Activated naive CD4-positive, alpha-beta T cell treated with Interleukin-2 at 50 U/mL for 16 hours (primary cell): ENCODE measurements at places on chromosomes 1 and 21.
A peak's percentile ranks its signal among the peaks of the same experiment; 100 is the strongest.

DNA sequence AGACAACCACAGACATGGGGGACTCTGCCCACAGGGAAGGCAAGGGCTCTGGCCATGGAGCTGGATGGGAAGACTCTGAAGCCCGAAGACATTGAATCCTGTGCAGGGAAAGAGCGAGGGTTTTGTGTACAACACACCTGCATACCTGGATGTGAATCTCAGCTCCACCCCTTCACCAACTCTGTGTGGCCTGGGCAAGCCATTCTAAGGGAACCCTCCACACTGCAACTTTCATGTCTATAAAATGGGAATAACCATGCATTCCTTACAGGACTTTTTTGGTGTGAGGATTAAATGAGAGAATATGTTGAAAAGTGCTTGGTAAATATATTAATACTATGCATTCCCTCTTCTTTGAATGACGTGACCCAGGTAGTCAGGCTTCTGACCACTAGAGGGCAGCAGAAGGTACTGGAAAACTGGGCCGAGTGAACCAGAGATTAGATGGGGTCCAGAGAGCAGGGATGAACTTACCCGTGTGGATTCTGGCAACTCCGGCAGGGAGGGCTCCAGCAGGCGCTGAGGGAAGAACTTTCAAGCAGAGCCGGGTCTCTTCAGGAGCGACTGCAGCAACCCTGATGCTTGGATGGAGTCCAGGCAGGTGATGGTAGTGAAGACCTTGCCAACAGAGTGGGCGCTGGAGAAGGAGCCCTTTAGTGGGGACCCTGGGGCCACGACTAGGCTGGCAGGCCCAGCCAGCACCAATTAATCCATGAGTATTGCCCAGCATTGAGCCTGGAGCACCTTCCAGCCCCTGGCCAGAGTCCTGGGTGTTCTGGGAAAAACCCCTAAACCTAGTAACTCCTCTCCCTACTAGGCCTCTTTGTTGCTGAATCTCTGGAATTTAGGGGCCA is 834 bp upstream of the ELF3 start:
- peak; percentile 59 for DNase-seq

DNA sequence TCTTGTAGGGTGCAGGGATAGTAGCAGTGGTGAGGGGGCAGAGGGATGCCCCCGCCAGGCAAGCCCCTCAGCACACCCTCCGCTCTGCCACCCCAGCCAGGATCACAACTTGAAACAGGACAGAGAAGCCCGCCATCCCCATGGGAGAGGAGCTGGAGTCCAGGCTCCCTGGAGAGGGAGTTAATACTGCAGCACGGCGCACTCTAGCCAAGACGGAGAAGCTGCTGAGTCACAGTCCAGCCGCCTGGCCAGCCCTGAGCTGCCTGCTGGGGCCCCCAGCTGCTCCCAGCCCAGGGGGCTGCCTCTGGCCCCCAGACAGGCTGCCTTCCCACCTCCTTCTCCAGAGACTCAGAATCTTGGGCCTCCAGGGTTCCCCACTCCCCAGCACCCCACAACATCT is 87.2 kb downstream of the SYT2 start:
- no peak for DNase-seq

DNA sequence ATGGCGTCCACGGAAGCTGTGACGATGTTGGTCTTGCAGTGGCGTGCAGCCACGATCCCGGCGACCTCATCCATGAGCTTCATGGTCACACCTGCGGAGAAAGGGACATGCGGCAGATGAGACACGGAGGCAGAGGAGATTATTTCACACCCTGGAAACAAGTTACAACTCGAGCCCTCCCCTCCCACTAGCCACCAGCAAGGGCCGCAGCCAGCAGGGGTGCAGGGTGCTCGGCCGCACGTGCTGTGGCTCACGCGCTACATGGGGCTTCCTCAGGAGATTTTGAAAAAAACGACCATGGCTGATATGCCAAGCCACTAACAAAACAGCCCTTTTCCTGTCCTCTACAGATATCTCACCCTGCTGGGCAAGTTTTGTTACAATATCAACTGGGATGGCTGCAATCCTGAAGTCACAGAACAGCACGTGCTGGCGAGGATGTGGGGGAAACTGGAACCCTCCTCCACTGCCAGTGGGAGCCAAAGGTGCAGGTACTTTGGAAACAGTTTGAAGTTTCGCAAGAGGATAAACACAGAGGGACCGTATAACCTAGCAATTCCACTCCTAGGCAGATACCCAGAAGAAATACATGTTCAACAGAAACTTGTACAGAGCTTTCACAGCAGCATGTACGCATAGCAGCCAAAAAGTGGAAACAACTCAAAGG is 34.1 kb upstream of the GPR153 start:
- no peak for DNase-seq

DNA sequence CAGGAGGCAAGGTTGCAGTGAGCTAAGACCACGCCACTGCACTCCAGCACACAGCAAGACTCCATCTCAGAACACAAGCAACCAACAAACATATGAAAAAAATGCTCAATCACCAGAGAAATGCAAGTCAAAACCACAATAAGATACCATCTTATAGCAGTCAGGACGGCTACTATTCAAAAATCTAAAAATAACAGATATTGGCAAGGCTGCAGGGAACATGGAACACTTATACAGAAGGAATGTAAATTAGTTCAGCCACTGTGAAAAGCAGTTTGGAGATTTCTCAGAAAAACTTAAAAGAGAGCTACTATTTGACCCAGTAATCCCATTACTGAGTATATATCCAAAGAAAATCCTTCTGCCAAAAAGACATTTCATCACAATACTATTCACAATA is 27.6 kb upstream of the POGK start:
- DNase-seq = no peak

DNA sequence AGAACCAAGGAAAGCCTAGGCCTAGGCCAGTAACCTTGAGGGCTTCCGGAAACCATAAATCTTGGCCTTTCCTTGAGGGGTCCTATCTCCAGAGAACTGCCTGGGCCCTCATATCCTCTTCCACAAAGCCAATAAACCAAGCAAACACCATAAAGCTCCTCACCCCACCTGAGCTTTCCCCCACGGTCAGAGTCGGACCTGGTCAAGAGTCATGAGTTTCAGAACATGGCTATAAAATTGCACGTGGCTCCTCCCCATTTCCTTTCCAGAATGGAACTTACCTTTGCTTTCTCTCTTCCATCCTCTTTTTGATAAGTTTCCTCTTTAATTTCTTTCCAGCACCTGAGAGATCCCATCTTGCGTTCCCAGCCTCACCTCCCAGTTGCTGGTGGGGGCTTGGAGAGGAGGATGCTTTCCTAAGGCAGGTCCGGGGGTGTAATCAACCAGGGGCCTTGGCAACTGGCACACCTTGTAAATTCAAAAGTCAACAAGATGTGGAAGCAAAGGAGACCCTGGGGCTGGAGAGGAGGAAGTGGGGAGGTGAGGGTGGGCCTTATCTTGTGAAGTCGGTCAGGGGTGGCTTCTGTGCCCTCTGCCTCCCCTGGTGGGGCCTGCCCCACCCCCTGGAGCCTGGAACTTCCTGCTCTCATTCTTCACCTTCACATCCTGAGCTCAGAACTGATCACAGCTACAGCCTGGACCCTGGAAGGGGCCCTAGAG is 259.9 kb downstream of the FOXD2 start:
- DNase-seq = no peak

DNA sequence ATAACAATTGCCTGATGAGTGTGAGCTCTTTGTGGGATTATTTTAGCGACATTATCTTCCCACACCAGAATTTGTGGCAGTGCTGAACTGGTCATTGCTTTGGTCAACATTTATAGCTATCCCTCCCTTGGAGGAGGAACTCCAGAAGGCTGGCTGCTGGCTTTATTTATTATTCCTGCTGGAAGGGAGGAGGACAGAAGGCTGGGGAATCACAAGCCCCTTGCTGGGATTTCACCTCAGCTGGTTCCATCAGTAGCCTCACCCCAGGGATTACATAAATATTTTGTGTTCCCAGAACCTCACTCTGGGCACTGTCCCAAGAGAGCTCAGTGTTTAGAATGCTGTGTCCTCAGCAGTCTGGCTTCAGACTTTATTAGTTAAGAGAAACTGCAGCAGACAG is 102.8 kb upstream of the C1orf21 start:
- no peak for DNase-seq

DNA sequence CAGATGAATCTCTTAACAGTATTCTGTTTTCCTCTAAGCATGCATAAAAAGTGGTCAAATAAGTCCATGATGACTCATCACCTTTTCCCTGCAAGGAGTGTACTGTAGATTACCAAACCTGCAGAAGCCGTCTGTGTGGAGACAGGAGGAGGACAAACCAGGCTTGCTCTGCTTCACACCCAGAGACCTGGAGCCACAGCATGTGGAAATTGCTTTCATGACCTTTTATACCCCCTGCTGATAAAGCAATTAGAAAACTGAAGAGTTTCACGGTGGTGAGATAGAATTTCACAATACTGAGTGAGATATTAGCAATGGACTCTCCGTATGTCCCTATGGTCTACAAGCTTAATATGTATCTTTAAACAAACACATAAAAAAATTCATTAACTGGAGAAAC is 9.4 kb downstream of the CORT start:
- DNase-seq = no peak

GRCh38 chr1:45331436-45332345 is 5.0 kb downstream of the HPDL start:
- no peak for DNase-seq

DNA sequence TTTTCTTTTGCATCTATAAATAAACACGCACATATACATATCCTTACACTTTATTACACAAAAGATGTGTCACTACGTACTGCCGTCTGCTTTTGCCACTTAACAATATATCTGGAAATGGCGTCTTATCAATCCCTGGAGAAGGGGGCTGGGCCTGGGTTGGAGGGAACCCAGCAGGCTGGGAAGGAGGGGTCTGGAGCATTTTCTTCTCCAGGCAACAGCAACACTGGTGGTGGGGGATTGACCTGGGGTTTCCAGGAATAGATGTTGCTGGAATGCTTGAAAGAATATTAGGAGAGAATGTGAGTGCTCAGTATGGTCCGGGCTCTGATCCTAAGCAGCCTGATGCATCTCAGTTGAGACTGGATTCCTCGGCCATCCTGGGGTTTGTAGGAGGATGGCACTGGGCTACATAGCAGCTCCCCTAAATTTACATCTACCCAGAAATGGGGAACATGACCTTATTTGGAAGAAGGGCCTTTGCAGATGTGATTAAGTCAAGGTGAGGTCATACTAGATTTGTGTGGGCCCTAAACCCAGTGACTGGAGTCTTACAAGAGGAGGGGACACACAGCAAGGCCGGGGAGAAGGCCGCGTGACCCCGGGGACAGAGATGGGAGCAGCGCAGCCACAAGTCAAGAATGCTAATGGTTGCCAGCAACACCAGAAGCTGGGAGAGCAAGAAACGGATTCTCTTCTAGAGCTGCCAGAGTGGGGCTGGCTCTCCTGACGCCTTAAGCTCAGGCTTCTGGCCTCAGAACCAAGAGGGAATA is 98.6 kb downstream of the SIK1 start:
- no peak for DNase-seq

DNA sequence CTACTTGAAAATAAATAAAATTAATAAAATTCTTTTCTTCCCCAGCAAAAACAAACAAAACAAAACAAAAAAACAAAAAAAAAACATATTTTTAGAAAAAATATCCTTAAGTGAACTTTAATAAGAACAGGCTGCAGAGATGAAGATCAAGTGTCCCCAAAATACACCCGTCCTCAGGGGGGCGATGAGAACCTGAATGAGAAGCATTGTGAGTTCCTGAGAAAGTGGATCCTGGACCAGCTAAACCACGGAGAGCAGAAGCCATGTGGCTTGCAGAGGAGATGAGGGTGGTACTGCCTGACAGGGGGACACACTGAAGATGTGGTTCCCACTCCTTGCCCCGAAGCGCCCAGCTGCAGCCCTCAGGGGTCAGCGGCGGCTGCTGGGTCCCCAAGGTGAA is 89.3 kb downstream of the ITPKB start:
- no peak for DNase-seq

DNA sequence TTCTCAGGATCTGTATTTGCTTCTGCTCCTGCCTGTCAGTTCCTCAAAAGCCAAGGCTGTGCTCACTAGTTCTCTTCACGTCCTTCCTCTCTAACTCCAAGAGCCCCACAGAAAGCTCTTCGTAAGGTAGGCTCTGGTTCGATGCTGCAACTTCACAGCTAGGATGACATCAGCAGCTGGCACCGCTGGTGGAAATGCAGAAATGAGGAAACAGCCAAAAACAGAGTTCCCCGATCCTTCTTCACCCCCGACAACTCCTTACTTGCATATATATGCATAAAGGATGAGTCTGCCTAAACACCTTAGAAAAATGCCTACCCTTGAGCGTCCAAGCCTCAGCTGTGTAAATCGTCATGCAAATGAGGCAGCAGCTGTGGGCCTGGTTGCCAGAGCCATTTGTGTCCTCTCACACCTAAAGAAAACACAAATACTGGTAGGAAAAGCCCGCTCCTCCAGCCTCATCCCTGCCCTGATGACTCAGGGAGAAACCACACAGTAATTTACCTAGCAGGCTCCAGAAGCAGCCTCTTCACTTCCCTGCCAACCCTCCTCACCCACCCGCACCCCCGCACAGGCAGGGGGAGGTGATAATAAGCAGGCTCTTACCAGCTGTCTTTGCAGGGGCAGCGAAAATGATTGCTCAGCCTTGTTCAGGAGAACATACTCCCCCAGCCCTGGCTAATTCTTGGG is 28.2 kb downstream of the BATF3 start:
- DNase-seq = no peak

GRCh38 chr21:38753557-38753971 is 52.2 kb upstream of the ETS2 start:
- DNase-seq = no peak

DNA sequence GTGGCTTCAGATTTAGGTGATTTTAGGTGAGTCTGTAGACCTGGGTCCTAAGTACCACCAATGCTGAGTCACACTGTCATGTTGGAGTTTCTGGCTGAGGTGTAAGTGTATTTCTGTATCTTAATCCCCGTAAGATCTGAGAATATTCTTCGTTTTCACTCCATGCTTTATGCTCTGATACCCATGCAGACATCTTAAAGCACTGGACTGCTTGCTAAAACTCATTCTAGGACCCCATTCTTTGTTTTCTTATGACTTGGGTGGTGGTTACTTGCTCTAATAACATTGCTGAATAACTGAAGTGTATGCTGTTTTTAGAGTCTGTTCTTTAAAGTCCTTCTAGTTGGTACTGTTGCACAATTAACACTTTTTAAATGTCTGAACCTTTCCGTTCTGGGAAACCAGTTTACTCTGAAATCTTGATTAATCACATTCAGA is 36.6 kb downstream of the CDC42 start:
- no peak for DNase-seq

GRCh38 chr1:203569490-203570318 is 56.9 kb upstream of the ATP2B4 start:
- no peak for DNase-seq
